T1000 (cell line): ENCODE measurements at places on chromosomes 6 and 20.

DNA sequence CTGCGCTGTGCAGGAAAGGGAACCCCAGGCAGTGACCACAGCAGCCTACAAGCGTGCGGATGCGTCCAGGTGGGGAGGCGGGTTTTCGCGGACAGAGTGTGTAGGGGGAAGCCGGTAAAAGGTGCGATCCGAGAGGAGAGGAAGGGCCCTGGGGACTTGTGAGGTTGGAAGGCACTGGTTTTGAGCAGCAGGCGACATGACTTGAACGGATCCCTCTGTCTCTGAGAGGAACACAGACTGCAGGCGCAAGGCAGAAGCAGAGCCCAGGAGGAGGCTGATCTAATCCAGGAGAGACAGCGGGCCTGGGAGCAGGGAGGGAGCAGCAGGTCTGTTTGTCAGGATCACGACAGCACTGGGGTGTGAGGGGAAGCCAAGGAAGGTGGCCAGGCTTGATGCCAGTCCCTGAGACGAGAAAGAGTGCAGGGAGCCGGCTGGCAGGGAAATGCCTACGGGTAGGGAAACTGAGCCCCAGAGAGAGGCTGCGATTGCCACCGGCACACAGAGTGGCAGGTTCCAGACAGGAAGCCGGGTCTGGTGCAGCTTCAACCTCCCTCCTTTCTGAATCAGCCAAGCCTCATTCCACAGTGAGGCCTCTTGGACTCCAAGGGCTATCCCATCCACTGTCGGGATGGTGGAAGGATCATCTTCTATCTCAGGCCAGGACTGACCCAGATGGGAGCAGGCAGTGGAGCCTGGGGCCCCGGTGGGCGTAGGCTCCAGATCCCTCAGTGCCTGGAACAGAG, 57.1 kb downstream of the HNF4A start:
- no peak for DNase-seq

DNA sequence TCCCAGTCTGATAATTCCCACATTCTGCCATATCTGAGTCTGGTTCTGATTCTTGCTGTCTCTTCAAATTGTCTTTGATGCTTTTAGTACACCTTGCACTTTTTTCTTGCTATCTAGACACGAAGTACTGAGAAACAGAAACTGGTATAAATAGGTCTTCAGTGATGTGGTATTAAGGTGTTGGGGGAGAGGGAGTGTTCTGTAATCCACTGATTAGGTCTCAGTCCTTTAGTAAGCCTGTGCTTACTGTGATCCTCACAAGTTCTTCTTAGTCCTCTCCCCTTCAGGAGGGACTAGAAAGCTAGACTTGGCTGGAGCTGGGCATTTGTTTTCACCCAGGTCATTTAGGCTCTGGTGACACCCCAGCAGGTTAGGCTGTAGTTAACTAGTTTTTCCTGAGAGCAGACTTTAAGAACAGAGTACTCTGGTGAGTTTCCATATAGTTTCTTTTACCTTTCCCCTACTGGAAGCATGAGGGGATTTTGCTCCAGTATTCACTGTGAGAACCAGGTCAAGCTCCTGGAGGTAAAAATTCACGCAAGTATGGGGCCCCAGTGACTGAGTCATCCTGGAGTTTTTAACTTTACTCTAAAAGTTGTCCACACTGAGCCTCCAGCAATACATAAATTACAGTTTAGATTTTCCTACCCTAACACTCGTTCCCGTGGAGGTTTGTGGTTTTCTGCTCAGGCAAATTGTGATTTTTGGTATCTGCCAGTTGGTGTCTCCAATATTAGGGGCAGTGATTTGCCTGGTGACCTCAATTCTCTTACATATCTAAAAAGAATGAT, 154.6 kb downstream of the CDKAL1 start:
- DNase-seq: peak; percentile 32

- no peak for DNase-seq
These were observed 32.7 kb upstream of the PROKR2 start for GRCh38 chr20:5349448-5349847.

DNA sequence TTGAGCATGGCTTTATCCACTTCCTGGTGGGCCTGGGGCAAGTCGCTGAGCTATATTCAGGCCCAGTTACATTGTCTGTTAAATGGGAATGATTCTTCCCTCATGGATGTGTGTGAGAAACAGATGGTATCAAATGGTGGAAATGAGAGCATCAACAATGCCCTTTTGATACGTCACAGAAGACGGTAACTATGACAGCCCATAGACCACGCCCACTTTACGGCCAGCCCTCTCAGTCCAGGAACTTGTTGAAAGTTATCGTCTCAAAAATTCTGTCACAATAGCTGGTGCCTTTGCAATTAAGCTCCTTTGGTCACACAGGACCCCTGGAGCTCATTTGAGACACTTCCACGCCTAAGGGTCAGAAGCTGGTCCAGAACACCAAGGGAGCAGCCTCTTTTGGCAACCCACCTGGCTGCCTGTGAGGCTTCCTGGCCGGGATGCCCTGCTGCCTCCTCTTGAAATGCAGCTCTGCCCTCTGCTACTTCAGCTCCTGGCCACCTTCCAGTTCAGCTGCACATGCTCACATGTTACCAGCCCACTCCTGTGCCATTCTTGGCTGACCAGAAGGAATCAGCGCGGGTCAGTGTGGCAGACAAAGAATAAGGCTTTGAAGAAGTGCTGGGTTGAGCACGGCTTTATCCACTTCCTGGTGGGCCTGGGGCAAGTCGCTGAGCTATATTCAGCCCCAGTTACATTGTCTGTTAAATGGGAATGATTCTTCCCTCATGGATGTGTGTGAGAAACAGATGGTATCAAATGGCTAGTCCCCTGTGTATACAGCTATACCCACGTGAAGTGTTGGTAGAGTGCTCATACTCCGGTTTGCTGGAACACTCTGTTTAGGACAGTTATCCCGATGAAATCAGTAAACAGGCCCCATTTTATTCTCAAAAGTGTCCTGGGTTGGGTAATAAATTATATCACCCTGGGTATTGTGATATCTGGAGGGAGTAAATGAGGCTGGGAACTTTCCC, 199.2 kb upstream of the SUPT3H start:
- DNase-seq: no peak

- no peak for DNase-seq
These were observed 59.2 kb upstream of the THBS2 start for GRCh38 chr6:169312658-169313346.

- DNase-seq: no peak
These were observed 21.3 kb upstream of the SYNDIG1 start for GRCh38 chr20:24448170-24448569.

DNA sequence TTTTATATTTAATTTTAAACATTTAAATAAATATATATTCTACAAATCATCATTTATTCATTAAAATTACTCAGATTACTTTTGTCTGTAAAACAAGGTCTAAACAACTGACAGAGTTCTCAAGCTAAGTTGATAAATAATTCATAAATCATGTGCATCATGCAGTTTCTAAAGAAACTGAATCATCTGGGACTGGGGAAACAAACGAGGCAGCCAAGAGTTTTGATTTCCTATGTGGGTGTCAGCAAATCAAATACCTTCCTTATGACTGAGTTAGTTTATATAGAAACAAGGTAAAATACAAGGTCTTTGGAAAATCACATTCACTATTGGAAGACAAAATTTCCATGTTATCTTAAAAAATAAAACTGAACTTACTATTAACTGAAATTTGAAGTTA, 149.9 kb upstream of the BEND6 start:
- DNase-seq: no peak

- no peak for DNase-seq
These were observed 36.3 kb downstream of the BANF2 start for GRCh38 chr20:17735959-17736621.

DNA sequence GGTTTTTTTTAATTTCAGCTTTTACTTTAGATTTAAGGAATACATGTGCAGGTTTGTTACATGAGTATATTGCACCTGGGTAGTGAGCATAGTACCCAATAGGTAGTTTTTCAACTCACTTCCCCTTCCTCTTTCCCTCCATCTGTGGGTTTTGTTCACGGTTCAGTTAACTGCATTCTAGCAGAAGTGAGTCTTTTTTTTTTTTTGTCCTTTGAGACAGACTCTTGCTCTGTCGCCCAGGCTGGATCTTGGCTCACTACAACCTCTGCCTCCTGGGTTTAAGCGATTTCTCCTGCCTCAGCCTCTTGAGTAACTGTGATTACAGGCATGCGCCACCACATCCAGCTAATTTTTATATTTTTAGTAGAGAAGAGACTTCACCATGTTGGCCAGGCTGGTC, 8.7 kb downstream of the UBR2 start:
- DNase-seq: no peak

- DNase-seq: no peak
These were observed 72.9 kb upstream of the DTNBP1 start for GRCh38 chr6:15735567-15736265.

- DNase-seq: no peak
These were observed 8.4 kb upstream of the PPP1R14C start for GRCh38 chr6:150134280-150134920.

DNA sequence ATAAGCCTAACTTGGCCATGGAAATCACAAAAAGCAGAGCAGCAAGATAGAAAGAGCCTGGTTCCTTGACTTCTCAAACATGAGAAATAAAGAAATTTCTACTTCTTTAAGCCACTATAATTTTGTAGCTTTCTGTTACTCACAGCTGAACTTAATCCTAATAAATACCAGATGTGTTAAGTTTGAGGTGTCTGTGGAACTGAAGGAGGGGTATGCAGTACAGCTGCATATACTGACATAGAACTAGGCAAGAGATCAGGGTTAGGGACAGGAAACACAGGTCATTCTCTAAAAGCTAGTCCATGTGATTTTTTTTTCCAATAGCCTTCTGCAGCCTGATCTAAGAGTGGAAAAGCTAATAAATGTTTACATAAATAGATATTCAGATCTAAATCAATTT, 123.9 kb downstream of the COL12A1 start:
- no peak for DNase-seq

- DNase-seq: no peak
These were observed 209.3 kb upstream of the TAB2 start for GRCh38 chr6:149108038-149108748.

- DNase-seq: no peak
These were observed 20.9 kb upstream of the KCNG1 start for GRCh38 chr20:51043811-51044210.

GRCh38 chr6:13468839-13469238, 18.6 kb downstream of the GFOD1 start:
- no peak for DNase-seq

DNA sequence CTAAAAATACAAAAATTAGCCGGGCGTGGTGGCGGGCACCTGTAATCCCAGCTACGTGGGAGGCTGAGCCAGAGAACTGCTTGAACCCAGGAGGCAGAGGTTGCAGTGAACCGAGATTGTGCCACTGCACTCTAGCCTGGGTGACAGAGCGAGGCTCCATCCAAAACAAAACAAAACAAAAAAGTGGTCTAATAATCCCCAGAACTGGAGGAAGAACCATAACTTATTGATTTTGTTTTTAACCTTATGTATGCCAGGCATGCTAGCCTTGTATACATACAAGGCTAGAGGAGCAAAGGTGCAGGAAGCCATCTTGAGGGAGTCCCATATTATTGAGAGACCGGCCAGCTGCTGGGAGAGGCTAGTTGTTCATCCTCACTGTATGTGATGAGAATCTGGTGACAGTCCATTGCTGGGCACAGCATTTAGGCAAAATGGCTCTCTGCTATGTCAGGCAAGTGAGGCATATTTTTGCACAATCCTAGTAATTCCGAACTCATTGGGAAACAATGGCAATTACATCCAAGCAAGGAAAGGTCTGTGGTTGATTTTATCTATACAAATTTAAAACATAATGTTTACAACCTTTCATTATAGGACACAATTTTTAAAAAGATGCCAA, 18.0 kb downstream of the HFE start:
- no peak for DNase-seq

- no peak for DNase-seq
These were observed 5.3 kb downstream of the C6orf15 start for GRCh38 chr6:31107052-31107451.

DNA sequence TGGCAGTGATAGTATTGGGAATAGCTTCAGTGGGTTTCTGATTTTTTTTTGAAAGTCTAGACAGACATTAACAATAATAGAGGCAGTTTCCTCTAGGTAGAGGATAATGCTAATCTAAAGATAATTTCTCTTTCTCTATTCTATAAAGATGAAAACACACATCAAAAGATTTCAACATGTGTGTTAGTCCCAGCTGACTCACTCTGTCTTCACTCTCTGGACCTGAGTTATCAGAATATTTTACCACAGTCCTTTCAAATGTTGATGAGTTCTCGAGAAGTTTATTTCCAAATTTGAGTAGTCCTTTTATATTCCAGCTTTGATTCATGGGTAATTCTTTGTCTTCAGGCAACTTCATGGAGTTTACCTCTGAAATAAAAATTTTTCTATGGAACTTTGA, 17.1 kb downstream of the RPRD1B start:
- no peak for DNase-seq

- DNase-seq: no peak
These were observed 90.9 kb upstream of the GCM1 start for GRCh38 chr6:53239526-53239925.

DNA sequence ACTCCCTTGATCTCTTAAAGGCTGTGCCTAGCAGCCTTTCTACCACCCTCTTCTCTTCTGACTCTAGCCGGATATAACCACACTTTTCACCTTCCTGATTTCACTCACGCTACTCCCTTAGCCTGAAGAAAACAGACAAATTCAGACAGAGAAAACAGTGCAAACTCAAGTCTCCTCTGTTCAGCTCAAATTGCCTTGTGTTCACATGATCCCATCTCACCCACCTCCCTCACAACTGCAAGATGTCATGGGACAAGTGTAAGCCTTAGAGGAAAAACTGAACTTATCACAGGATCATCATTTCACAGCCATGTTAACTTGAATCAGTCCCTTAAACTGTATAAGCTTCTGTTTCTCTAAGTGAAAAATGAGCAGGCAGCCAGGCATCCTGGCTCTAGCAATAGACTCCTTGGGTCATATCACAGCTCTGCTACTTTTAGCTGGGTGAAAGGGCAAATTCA, 66.5 kb upstream of the TENT5A start:
- DNase-seq: no peak

- DNase-seq: no peak
These were observed 8.6 kb downstream of the NKX2-2 start for GRCh38 chr20:21505161-21505809.

GRCh38 chr6:168837254-168838036, 396.5 kb downstream of the SMOC2 start:
- DNase-seq: no peak

DNA sequence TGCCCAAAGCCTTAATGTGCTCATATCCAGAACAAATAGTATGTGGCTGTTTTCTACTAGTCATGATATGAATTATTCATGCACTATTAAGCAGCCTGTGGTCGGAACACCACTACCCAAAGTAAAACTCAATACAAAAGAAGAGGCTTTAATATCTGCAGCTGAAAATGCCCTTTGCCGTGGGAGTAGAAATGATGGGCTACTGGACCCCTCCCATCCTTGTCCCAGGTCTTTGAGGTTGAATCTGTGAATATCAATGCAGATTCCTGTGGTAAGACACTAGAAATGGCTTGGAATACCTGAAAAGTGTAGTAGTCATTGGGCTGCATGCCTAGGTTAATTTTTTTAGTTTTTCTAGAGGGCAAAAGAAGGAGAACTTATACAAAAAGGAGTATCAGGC, 303.7 kb downstream of the TBC1D7 start:
- no peak for DNase-seq

- no peak for DNase-seq
These were observed 16.6 kb downstream of the WRNIP1 start for GRCh38 chr6:2781685-2782355.
